ENCODE measurements at places on chromosomes 6 and 20. TPM values are rescaled to one million over a fixed set of nuclear protein-coding genes. Genes with fewer than 3 reads are reported as not detected.

DNA sequence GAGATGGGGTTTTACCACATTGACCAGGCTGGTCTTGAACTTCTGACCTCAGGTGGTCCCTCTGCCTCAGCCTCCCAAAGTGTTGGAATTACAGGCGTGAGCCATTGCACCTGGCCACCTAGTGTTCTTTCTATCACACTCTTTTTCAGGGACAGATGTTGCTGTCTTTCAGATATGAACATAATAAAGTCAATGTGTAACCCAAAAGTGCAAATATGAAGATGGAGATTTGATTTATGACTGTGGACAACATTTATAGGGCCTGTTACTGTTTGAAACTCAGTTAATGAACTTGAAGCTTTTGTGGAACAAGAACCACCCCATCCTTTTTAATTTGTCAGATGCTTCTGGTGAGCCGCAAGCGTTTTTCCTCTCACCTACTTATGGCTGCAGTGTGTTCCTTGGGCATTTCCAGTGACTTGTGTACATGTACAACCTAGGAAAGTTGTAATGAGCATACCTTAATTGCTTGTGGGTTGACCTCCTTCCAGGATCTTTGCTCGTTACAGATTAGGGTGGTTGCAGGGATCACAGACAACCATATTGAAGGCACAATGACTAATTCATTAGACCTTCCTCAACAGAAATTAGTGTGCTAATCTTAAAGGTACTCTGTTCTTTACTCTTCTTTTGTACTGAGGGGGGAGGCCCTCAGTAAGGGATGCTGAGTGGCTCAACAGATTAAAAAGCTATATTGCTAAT lies 6.8 kb downstream of the TBPL1 start:
- DNase-seq: no peak

GRCh38 chr6:135233686-135234491 lies 52.8 kb downstream of the MYB start:
- no peak for DNase-seq

DNA sequence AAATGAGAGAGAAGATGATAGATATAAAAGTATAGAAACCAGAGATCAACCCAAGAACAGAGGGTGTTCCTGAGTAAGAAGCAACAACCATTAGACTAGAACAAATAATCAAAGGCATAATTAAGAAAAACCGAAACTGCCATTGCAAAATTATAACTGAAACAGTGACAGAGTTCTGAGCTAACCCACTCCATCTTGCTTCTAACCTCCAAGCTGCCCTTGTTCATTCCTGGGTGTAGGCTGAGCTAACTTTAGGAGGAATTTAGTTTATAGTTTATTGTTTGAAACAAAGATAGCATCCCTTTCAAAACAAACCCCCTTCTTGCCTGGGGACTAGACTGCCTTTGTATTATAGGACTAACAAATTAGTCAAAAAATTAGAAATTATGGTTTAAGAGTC lies 56.1 kb upstream of the PRND start:
- no peak for DNase-seq

- DNase-seq: no peak
Measured at GRCh38 chr20:32387252-32387651, 29.1 kb downstream of the ASXL1 start.

GRCh38 chr6:52644253-52644652 lies 26.7 kb upstream of the TMEM14A start:
- no peak for DNase-seq

- DNase-seq: no peak
Measured at GRCh38 chr6:142469220-142469619, 167.4 kb downstream of the ADGRG6 start.

GRCh38 chr6:2641044-2641725 lies 109.5 kb downstream of the MYLK4 start:
- no peak for DNase-seq

DNA sequence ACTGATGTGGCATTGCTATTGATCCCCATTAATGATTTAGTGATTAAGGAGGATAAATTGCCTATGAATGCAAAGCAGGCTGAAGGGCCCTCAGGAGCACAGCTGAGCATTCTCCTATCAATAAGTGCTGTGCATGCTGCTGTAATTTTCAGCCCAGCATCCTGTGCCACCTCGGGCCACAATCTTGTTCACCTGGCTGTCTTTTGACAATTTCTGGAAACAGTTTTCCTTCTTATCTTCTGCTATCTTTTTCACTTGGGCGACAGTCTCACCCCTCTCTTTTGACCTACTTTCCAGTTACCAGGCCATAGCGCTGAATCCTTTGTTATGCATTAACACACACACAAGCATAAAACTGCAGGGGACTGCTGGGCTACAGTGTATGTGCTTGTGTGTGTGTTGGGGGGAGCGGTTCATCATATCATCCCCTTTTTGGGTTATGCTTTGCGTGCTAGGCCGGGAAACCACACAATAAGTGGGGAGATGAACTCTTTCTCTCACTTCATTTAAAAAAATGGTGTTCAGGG lies 60.2 kb downstream of the F13A1 start:
- no peak for DNase-seq

DNA sequence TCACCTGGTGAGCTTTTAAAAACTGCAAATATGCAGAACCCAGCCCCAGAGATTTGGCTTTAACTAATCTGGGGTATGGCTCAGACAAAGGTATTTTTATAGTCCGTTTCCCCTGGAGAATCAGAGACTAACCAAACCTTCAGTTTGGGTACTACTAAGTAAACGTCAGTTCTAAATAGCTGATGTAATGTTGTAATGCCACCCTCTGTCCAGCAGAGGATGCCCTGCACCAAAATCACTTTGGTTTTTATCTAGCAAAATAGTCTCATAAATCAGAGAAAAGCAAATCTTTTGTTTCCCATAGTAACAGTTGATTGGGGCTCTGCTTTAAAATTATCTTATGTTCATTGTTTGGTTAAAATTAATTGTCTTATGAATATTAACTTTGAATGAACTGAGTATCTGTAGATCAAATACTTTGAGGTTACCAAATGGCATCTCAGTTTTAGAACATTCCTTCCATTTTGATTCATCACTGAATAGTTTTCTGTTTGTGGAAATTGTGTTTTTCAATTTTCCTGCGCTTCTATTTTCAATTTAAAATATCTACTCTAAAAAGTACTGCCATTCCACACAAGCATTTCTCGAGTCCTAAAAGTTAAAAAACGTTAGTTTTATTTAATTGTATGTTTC lies 278.3 kb upstream of the PLCB4 start:
- no peak for DNase-seq

DNA sequence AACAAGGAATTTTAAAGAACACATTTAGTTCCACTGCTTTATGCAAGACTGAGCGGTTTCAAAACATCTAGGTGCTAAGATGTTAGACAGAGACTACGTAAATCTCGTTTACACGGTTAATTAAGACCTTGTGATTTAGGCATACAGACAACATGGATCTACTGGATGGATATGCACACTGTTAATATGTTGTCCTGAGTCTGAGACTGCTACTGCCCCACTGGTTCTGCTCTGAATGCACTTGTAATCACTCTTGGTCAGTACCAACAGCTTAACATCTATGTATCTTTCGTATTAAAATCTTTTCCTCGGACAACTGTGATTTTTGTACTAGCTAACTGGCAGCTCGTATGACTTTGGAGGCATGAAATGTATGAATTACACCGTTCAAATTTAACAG lies 3.1 kb downstream of the MAN1A1 start:
- no peak for DNase-seq

DNA sequence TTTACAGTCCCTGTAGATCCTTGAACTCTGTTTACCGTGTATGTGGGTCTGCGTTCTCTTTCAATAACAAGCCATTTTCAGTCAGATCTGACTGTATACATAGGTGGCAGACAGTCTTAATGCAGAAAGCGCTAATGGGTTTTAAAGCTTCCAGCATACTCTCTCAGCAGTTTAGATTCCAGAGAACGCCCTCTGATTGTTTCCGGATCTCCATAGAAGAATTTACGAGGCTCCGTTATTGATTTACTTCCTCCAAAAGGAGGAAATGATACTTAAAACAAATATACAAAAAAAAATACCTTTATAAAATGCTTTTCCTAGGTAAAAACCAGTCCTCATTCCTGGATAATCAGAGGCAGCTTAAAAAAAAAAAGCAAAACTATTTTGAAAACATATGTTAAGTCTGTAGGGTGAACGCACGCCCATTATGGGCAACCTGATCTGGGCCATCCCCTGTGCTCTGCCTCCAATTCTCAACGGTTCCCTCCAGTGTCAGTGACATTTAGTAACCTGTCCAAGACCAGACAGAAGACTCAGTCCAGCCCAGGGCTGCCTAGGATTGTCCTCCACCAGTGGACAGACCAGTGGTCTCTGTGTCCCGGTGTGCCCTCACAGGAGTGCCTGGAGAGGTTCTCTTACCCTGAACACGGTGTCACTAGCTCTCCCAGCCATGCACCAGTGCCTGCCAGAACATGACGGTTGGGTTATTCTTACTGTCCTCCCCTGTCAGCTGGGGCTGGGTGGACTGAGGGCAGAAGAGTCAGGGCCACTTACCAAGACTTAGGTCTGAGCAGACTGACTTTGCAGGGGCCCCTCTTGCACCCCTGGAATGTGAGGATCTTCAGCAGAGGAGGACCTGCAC lies 217.3 kb downstream of the ARID1B start:
- no peak for DNase-seq

- DNase-seq: no peak
Measured at GRCh38 chr20:3763671-3764601, 3.6 kb downstream of the ADISSP start.

DNA sequence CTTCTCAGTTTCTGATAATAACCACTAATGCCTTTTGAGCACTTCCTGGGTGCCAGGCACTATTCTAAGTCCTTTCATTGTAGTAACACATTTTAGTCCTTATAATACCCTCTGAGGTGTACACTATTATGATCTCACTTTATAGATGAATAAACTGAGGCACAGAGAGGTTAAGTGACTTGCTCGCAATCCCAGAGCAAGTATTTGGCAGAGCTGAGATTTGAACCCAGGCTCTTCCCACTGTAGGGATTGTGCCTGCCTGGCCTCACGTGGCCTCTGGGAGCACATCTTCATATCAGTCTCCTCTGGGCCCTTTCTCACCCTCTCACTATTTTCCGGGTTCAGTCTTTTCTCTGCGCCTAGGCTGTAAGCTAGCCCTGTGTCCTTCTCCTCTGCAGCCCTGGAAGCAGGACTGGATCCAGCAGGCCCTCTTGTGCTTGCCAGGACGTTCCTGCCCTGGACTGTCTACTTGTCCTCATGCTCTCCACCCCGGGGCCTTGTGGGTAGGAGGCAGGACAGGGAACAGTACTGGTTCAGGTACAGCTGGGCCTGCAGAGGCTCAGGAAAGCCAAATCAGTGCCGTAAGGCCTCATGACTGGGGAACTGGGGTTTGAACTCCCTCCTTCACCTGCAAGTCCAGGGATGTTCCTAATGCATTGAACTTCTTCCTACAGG lies 139.6 kb downstream of the VEGFA start:
- no peak for DNase-seq

DNA sequence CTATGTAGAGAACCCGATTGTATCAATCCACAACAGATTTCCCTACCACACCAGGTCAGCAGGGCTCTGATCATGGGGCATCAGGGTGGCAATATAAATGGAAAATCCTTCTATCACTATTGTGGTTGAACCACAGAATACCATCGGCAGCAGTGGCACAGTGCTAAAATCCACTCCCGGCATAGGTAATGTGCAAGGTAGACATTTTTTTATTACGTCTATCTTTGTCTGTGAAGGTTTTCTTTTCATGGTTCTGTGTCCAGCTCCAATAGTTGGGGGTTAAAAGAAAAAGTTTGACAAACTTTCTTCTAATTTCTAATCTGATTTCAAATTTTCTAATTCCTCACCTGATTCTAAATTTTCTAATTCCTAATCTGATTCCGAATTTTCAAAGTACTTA lies 302.7 kb upstream of the PREP start:
- no peak for DNase-seq

DNA sequence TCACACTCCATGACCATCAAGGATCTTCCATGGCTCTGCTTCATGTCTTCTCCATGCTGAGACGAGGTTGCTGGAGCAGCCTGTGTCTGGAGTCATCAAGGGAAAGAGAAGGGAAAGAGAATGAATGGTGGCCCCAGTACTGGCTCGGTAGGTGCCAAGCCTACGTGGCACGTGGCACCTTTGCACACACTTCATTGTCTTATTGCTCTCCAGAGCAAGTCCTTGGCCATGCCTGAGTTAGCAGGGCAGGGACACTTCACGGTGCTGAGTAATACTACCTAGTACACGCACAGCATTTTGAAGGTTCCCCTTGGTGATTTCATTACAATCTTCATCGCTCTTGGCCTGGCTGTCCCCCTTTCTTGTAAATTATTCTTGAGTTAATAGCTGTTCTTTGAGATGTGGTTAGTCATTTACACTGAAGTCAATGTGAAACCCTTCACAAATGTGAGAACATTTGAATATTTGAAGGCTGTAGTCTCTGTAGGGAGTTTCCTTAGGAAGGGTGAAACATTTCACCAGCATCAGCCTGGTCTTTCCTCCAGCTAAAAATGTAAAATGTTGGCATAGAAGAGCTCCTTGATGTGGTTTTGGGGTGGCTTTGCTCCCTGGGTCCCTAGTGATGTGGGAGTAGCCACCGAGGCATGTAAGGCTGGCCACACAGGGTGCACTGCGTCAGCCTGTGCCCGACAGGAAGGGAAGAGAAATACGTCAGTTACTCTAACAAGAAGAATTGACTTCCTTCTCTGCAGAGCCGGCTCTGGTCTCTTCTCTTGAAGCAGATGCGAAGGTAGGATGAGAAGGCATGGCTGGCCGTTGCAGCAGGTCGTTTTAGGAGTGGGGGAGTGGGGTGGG lies at the start of gene SYTL3:
Gene SYTL3, plus strand, starts transcription at position 766 of the 855 bp plus-strand sequence. CDS start 13,215 bp downstream, outside the sequence.
- DNase-seq: peak; percentile 78

- no peak for DNase-seq
Measured at GRCh38 chr6:40520678-40521077, 66.5 kb downstream of the LRFN2 start.

- DNase-seq: no peak
Measured at GRCh38 chr6:108277295-108277694, 16.5 kb upstream of the SNX3 start.

FAM162B gene
- 13.2 TPM for total RNA-seq

ULBP2 gene
- total RNA-seq: 2.3 TPM

VSX1 gene
- total RNA-seq: not detected

NOTCH4 gene
- 78.7 TPM for total RNA-seq

TMEM244 gene
- total RNA-seq: not detected

AKAP7 gene
- total RNA-seq: 11.1 TPM

PRL gene
- not detected for total RNA-seq
